ENCODE measurements at places on chromosomes 4 and X.
A peak's percentile ranks its signal among the peaks of the same experiment; 100 is the strongest.

DNA sequence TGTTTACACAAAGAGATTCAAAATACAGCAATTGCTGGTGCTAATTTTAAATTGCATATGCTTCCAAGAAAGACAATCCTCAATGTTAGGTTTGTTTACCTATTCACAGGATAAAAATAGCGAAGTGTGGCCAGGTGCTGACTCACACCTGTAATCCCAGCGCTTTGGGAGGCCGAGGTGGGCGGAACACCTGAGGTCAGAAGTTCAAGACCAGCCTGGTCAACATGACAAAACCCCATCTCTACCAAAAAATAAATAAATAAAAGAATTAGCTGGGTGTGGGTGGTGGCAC lies 77.7 kb downstream of the OPHN1 start:
- DNase-seq = no peak

DNA sequence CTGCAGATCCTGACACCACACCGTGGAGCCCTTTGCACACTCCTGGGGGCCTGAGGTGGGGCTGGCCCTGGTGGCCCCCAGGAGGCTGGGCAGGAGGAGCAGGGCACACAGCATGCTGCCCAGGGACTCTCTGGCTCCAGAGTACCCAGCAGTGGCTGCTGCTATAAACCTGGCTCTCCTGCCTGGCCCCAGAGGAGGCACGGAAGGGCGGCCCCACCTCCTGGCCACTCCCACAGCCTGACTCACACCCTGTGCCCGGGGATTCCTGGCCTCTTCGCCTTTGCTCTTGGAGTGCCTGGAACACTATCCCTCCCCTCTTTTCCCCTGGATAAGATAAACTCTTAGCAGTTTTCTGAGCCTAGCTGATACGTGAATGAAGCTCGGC lies at the start of gene PSAPL1:
PSAPL1 (minus strand) TSS at position 165 of the 385 bp plus-strand sequence; CDS start at position 114, 51 bp downstream.
- no peak for DNase-seq

DNA sequence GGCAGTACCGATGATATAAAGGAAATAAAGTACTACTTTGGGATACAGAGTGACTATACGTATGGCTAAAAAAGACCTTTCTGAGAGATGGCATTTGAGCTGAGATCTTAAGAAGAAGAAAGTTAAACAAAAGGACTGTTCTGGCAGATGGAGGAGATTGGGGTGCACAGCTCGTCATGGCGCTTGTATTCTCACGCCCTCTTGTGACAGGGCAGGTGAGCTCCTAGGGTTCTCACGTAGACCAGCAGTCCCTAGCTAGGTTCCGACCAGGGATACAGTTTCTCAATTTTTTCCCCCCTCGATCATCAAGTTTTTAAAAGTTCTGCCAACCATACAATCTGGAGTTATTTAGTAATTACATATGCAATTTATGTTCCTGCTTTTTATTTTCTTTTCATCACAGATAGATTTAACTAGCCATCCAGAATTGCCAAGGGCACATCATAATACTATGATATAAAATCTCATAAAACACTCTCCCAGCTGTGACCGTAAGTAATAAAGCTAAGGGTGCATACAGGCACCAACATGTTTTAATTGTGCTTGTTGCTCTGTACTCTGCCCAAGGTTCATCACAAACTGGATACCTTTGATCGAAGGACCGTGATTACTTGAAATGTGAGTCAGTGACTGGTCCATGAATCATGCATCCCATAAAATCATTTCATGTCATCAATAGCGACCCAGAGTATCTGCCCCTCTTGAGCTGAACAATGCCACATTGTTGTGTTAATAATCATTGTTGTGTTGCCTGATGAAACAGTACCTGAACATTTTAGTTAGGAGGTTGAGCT lies 69.4 kb upstream of the ZNF518B start:
- no peak for DNase-seq

- no peak for DNase-seq
These were observed 1.3 kb downstream of the CAMK2D start for GRCh38 chr4:113760094-113760794.

- DNase-seq = no peak
These were observed 189.1 kb upstream of the ADGRL3 start for GRCh38 chr4:61011051-61011450.

DNA sequence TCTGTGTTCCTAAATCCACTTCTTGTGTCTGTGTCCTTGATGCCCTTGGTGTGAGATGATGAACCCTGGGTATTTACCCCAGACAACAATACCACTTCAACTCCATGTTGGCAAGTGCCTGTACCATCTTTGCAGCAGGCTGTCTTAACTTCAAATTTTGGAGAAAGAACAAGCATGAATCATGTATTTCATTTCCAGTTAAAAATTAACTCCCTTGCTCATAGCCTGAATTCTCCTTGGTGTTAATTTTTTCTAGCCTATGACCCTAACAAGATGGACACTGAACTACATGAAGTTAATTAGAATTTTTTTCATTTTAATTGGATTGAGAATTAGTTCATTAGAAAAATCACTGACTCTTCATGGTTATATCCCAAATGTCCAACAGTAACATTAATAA lies 267.8 kb upstream of the INTU start:
- DNase-seq = no peak

- no peak for DNase-seq
These were observed 1448.9 kb upstream of the TENM3 start for GRCh38 chr4:180794333-180794732.

- peak; percentile 21 for DNase-seq
These were observed 14.7 kb upstream of the ATP8A1 start for GRCh38 chr4:42671431-42672194.

DNA sequence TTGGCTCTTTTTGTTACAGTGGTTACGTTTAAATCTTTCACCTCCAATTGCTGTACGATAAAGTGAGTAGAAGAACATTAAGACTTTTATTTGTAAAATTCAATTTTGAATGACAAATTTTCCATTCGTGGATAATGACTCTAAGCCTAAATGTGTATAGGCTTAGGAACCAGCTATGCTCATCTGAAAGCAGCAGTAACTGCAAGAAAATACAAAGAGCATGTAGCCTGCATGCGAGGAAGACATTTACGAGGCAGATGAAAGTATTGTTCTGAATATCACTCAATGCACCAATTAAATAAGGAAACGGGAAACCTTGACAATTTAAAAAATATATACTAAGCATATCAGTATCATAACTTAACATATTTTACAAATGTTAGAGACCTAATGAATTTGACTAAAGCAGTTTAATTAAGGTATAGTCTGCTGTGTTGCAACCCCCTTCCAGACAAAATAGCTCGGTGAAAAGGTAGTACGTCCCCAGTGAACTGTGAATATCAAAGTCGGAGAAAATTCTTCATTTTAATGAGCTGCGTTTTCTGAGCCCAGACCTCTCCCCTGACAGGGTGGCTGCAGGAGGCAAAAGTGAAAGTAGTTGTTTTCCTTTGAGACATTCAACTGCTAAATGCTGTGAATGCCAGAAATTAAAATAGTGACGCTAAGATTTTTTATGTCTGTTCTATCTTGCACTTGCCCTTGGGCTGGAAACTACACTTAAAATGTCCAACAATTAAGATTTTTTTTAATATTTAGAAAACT lies 1236.5 kb upstream of the TENM3 start:
- DNase-seq = no peak

DNA sequence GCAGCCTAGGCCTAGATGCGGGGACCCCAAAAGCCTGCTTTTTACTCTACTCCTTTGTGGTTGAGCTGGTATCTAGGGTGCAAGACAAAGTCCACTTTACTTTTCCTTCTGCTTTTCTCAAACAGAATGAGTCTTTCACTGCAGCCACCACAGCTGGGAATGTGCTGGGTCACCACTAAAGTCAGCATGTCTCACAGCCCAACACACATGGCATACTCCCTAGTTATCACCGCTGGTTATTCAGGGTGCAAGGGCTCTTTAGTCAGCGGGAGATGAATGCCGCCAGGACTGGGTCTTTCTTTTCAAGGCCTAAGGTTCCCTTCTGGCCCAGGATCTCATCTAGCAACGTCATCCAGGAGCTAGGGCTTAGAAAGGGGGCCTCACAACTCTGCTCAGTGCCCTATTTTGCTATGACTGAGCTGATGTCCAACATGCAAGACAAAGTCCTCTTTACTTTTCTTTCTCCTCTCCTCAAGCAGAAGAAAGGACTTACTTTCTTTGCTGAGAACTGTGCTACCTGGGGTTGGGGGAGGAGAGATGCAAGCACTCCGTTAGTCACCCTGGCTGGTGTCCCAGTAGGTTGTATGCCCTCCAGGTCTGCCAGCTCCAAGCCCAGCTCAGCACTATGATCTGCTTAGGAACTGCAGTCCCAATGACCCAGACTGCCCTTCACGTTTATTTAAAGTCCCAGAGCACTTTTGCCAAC lies 22.9 kb upstream of the STPG2 start:
- no peak for DNase-seq

GRCh38 chrX:12309744-12310076 lies 171.4 kb downstream of the FRMPD4 start:
- DNase-seq = no peak

DNA sequence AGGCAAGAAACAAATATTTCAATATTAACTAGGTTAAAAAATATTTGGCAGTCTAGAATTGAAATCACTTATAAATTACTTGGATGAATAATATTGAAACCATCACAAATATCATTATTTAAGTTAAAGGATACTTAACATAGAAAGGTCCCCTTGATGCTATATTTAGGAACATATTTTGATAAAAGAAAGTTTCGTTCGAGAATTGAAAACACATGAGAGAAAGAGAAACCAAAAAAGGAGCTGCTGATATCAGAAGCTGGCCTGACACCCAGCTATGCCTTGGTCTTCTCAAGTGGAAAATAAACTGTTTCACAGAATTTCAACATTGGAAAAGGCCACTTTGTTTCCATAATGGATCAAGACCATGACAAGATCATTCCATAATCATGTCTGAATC lies 762.4 kb downstream of the DMD start:
- DNase-seq = no peak

DNA sequence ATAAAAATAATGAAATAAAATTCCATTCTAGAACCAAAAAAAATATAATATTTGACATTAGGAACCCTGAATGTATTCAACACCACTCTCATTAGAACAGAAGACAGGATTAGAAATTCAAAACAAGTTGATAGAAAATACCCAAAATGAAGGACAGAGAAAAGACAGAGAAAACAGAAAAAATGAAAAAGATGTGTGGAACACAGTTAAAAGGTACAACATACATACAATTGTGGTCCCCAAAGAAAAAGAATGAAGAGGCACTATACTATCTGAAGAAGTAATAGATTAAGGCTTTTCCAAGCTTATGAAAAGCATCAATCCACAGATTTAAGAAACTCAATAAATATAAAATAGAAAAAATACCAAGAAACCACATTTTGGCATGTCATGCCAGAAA lies 16.4 kb downstream of the ANKRD50 start:
- DNase-seq = no peak

- DNase-seq = no peak
These were observed 17.7 kb downstream of the IL21 start for GRCh38 chr4:122603156-122603574.

DNA sequence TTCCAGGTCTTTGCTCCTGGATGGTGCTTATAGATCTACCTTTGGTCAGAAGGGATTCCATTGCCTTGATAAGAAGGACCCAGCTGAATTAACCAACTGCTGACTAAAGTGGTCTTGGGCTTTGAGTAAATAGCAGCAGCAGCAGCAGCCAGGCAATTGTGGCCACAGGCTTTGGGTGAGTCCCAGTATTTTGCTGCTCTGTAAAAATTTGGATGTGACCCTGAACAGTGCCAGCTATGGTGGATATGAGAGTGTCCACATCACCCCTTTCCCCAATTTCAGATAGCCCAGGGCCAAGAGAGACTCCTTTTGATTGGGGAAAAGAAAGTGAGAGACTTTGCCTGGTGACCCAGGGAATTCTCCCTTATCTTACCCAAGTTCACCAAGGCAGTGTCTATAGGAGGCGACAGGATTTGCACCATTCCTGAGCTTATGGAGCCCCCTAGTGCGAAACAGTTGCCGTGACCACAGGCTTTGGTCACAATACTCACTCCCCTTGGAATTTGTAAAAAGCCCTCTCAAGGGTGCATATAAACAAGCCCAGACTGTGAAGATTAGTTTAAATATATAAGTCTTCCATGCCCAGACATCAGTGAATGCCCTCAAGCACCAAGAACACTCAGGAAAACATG lies 518.0 kb downstream of the TMA16 start:
- DNase-seq = no peak

- DNase-seq = no peak
These were observed 35.0 kb upstream of the FHL1 start for GRCh38 chrX:136112286-136112685.

- DNase-seq = no peak
These were observed 53.0 kb downstream of the MAPK10 start for GRCh38 chr4:86306816-86307215.

Data from stimulated activated CD4-positive, alpha-beta T cell treated with anti-CD3 and anti-CD28 coated beads, TNF-alpha, amount 100 ng/mL, for 24 hours (primary cell).